ENCODE measurements at places on chromosomes 13 and 19.

DNA sequence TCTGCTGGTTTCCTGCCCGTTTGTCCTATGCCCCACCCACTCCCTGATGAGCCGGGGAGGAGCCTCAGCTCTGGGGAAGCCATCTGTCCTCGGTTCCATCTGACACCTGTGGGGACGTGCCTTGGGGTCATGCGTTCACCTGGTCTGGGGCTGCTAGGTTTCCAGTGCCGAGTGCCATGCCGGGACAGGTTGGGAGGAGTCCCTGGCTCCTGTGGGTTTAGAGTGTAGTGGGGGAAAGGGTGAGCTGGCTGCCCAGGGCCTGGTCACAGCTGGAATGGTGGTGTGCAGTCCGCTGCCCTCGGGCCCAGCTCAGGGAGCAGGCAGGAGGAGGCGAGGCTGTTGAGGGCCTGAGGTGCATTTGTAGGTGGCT lies 2.5 kb downstream of the KDM4B start:
- DNase-seq = no peak

DNA sequence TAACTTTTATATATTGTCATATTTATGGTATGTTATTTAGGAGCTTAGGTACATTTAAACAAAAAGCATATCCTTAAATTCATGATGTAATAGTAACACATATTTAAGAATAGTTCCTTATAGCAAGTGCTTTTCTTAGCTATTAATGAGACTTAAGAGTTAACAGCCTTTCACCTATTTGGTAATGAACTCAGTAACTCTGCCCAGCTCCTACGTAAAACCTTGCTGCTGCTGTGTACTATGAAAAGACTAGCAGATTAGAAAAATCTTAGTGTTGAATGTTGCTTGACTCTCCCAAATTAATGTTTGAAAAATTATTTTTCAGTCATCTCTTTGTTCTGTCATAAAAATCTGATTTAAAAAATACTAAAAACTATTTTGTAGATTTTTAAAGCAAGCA lies 6.9 kb downstream of the GPR180 start:
- no peak for DNase-seq

GRCh38 chr19:33302974-33303790 lies 848 bp upstream of the CEBPA start:
- DNase-seq = peak; percentile 59

GRCh38 chr13:60282186-60282585 lies 114.8 kb upstream of the TDRD3 start:
- DNase-seq = no peak
